ENCODE measurements at places on chromosomes 1 and 21.

DNA sequence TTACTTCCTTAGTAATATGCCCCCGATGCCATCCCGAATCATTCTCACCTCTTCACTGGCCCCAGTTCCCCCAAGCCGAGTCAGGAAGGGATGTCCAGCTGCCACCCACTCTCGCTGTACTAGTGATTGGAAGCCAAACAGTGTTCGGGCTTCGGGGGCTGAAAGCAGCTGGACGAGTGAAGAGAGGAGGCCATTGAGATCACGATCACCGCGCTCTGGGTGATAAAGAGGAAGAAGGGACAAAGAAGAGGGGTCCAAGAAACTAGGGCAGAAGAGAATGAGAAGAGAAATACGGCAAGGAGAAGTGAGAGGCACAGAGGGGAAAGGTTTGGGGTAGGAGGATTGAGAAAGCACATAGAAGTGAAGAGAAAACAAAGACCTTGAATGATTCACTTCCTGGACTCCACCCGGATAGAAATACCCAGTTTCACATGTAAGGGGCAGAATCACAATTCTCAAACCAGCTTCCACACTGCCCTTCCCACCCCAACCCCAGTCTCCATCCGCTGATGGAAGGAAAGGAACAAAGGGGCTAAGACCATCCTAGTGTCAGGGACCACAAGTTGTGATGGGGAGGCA, 3.7 kb upstream of the SF3B4 start:
- DNase-seq: no peak

GRCh38 chr1:23273450-23274133, 56.3 kb upstream of the HTR1D start:
- no peak for DNase-seq

DNA sequence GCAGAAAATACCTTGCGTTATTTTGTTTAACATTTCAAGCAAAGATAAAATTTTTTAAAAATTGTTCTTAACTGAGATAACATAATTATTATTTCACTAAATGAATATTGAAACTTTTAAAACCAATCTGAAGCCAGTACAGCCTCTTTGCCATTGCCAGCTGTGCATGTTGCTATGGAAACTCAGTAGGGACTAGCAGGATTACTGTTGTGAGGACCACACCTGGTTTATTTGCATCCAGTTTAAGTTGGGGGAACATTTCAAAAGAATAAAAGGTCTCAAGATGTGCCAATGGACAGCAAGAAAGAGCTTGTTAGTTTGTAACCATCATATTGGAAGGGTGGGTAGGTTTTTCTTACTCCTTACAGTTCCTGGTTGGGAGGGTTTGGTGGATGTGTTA, 80.7 kb downstream of the POU2F1 start:
- DNase-seq: no peak

DNA sequence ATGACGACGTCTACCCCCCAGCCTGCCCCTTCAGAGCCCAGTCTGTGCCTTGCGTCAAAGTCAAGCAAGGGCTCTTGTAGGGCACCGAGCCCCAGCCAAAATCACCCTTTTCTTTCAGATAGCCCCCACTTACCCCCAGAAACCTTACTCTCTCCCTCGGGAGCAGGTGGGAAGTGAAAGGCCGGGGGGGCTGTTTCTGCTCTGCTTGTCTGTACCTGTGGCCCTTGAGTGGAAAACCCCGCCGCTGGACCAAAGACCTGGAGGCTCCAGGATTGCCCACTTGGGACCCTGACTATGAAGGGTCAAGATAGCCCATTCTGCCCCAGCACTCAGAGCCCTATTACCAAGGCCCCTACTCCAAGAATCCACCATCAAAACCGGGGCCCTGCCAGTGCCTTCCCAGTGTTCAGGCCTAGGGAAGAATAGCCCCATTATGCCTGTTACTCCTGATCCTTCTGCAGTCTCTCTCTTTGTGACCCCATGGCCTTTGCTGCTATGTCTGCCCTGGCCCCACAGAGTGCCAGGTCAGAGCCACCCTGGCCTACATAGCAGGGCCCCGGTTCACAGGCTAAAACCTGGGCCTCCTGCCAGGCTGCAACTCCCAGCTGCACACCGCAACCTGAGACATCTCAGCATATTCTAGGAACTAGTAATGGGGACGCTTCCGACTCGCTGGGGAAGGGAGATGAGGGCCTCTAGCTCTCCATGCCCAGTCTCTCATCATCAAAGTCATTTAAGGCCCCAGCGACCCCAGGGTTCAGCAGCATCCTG, 22.2 kb upstream of the HPDL start:
- DNase-seq: peak; percentile 17

- no peak for DNase-seq
These were observed 6.2 kb downstream of the DUSP23 start for GRCh38 chr1:159786966-159787365.

GRCh38 chr1:29497395-29498125, 261.2 kb downstream of the PTPRU start:
- DNase-seq: no peak

- no peak for DNase-seq
These were observed 17.1 kb downstream of the ADORA1 start for GRCh38 chr1:203144661-203145060.

GRCh38 chr1:1730870-1731269, 6.7 kb upstream of the CDK11A start:
- no peak for DNase-seq

GRCh38 chr1:9260059-9260766, 25.6 kb downstream of the H6PD start:
- no peak for DNase-seq

GRCh38 chr1:59169703-59170102, 127.2 kb upstream of the FGGY start:
- DNase-seq: no peak
